ENCODE measurements at places on chromosomes 2 and 18.

- no peak for DNase-seq
Observed at GRCh38 chr2:15730545-15731212, 139.0 kb downstream of the DDX1 start.

GRCh38 chr2:20207051-20207450 lies 17.9 kb downstream of the SDC1 start:
- no peak for DNase-seq

- no peak for DNase-seq
Observed at GRCh38 chr2:238875471-238876231, 27.8 kb downstream of the TWIST2 start.

- DNase-seq: no peak
Observed at GRCh38 chr2:149314687-149315086, 15.7 kb upstream of the LYPD6 start.

DNA sequence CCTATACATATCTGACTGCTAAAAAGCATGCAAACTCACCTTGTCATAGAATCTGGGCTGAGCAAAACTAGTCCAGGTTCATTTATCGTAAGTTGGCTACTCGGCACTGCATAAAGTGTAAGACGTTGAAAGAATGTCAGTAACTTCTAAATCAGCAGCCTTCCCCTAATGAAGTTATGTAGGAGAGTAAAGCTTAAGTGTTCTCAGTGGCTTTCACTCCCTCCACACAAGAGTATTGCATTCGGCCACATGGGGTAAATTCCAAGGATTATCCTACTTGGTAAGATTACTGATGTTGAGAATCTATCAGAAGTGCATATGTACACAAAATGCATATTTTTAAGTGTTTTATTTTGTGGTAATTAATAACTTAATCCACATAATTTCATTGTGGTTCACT lies 130.1 kb downstream of the LCLAT1 start:
- no peak for DNase-seq

DNA sequence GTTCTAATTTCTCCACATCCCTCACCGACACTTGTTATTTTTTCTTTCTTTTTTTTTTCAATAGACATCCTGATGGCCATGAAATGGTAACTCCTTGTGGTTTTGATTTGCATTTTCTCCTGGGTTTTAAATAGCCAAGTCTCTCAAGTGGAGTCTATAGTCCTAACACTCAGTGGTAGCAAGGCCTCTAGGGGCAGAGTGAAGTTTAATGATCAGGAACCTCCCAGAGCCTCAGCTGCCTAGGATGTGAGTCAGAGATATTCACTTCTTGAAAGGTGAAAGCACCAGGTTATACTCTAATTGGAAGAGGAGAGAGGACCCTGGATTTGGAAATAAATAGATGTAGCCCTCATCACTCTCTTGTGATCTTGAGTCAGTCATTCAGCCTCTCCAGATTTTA lies 62.7 kb upstream of the CAPN13 start:
- DNase-seq: no peak

GRCh38 chr2:173223871-173224270 lies 130.8 kb upstream of the CDCA7 start:
- no peak for DNase-seq
